AG09309 (cell line): ENCODE measurements at places on chromosomes 1 and 21.
A peak's percentile ranks its signal among the peaks of the same experiment; 100 is the strongest.

GRCh38 chr1:12722626-12723025 is 6.7 kb downstream of the AADACL3 start:
- DNase-seq, result no peak

DNA sequence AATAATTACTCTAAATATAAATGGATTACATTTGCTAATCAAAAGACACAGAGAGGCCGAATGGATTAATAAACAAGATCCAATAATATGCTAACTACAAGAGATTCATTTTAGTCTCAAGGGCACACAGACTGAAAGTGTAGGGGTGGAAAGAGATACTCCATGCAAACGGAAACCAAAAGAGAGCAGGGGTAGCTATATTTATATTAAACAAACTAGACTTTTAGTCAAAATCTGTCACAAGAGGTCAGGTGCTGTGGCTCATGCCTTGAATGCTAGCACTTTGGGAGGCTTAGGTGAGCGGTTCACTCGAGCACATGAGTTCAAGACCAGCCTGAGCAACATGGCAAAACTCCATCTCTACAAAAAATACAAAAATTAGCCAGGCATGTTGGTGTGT is 33.6 kb upstream of the DISP1 start:
- no peak for DNase-seq

- DNase-seq, result no peak
Observed at GRCh38 chr1:212916481-212917133, 33.7 kb upstream of the VASH2 start.

DNA sequence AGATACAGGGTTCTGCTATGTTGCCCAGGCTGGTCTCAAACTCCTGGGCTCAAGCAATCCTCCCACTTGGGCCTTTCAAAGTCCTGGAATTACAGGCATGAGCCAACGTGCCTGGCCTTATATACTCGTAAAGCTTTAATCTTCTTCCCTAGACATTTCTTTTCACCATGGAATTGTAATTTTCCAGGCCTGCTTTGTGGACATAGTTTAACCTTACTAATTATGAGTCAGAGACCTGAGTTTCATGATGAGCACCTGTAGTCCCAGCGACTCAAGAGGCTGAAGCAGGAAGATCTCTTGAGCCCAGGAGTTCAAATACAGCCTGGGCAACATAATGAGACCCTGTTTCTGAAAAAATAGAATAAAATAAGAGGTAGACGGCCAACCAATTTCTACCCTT is 12.3 kb downstream of the PATJ start:
- DNase-seq, result no peak

- no peak for DNase-seq
Observed at GRCh38 chr21:45523411-45524101, 18.7 kb downstream of the SLC19A1 start.

GRCh38 chr1:219810451-219810850 is 117.9 kb downstream of the SLC30A10 start:
- no peak for DNase-seq

GRCh38 chr1:200299571-200299970 is 110.3 kb downstream of the ZNF281 start:
- DNase-seq, result no peak

DNA sequence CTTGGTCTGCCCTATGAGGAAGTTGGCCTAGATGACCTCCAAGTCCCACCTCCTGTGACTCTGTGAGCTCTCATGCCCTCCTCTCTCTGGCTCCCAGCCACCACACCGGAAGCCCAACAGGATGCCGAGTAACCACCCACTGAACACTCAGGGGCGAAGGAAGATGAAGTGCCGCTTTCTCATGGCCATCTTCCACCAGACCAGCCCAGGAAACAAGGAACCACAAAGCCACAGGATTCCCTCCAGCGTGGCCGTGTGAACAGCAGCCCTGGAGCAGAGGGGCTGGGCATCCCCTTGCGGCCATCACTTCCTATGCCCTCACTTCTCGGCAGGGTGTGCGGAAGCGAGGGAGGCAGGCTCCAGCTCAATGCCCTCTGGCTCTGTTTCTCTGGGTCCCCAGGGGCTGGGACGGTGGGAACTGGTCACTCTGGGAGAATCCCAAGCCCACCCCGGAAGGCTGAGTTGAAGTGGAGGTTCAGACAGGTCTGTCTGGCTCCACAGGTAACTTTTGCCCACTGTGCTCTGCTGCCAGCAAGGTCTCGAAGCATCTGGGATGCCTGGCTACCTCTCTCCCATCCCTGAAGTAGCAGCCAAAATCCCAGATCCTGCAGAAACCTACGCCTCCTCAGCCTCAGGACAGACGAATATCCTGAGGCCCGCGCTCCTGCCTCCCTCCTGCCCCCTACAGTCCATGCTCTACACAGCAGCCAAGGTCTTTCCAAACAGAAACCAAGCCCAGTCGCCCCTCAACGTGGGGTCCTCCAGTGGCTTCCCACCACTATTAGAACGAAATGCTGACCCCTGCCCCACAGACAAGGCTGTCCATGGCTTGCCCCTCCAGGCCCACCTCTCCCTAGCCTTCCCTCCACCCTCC is 44.2 kb upstream of the ECE1 start:
- DNase-seq, result peak; percentile 76

DNA sequence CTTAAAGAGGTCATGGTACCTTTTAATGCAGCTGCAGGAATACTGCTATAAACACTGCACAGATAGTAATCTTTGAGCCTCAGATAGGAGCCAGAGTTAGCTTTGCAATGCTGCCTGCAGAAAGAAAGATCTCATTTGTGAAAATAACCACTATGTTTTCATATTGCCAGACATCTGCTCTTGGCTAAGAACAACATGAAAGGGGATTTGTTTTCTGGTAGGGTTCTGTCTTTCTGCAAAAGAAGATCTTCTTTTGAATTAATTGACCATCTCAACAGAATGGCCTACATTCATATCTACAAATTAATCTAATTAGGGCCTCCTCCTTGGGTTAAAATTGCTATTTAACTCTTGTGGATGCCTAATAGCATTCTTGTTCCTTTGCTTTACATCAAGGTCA is 177.6 kb upstream of the DPYD start:
- no peak for DNase-seq

DNA sequence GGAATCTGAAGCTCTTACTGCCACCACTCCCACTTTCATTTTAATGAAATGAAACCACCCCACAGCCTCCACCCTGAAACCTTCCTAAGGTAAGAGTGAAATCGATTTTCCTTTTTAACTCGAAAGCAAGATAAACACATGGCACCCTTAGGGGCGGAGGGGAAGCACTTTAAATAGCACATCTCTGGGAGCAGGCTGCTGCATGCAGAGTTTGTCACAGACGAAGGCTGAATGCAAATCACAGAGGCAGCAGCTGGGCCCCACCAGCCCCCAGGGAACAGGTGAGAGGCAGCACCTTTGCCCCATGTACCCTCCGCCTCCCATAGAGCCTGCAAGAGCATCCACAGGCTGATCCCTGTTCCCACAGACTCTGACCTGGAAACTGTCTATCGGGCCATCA is 60.0 kb upstream of the GRIK3 start:
- DNase-seq, result no peak

GRCh38 chr1:206978259-206978658 is 8.0 kb upstream of the FCAMR start:
- no peak for DNase-seq

GRCh38 chr1:112714313-112715263 is 544 bp downstream of the PPM1J start:
- DNase-seq, result no peak

DNA sequence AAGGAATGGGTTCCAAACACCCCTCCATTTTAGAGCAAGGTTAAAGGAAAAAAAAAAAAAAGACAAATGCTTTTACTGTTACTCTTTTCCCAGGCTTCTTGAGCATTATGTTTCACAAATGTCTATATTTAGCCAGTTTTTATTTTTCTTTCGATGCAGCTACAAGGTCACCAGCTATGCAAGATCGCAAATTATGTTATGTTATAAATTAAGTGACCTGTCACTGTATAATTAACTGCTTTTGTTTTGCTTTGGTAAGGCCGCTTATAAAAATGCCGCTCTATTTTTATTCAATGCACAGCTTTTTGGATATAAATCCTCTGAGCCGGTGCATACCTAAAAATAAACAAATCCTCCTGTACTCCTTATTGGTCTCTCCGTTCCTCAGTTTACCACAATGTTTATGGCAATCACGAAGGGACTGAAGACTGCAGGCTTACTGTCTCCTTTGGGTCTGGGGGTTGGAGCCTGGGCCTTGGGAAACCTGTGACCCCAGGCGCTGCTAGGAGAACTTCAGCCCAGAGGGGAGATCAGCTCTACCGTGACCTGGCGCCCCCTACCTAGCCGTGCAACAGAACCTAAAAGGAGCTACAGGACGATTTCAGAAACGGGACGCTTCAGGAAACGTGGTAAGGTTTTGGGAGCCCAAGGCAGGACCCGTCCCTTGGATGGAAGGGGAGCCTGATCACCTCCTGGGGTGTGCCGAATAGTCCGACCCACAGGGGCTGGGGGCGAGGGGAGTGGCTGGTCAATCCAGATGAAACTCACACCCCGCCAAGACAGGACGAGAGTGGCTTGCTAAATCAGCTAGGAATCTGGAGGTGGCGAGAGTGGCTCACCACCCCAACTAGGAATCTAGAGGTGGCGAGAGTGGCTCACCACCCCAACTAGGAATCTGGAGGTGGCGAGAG is 101.2 kb upstream of the CD55 start:
- DNase-seq, result no peak

DNA sequence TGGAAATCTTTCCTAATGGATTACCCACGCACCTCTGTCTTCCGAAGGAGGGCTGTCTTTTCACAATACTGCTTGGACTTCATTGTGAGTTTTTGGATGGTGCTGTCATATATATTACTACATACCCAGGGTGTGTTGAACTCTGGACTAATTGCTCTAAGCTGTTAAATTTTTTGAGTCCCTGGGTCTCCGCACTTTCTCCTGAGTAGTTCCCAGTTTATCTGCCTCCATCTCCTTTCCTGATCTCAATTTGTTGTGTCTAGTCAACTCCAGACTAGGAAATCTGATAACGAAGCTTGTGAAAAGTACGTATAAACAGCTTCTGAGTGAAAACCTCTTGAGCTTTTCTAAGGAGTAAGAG is 211.1 kb downstream of the ROR1 start:
- no peak for DNase-seq

DNA sequence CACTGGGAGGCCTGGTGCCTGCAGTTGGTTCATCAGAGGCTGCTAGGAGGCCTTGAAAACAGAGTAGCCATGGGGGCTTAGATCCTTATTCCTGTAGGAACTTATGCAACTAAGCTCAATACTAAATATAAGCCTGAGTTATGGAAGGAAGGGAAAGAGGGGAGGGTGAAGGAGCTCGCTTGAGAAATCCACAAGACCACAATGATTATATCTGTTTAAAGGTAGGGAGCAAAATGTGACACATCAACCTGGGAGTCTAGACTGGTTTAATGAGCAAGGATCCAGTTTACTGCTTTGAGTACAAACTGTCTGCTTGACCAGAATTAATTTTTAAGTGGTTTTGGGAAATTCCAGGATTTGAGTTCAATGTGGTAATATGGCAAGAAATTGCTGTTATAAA is 20.4 kb upstream of the ANGPTL7 start:
- DNase-seq, result no peak

- DNase-seq, result no peak
Observed at GRCh38 chr1:204826970-204827369, 43.7 kb upstream of the NFASC start.

GRCh38 chr1:37564892-37565291 is 8.2 kb downstream of the DNALI1 start:
- no peak for DNase-seq

- DNase-seq, result no peak
Observed at GRCh38 chr1:87404296-87404695, 75.6 kb downstream of the LMO4 start.

DNA sequence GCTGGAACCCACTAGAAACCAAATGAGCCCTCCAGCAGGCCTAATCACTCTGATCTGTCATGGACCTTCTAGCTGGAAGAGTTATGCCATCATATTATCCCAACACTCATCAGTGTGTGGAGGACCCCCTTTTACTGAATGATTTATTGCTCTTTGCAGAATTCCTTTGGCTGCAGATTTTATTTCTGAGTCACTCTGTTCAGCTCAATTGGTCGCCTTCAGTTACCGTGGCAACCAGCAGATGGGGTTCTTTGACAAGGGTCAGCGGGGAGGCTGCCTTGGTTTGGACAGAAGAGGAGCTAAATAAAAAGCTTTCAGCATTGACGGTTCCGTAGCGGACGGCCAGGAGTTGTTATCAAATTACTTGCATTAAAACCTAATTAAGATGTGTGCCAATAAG is 220.1 kb downstream of the SDCCAG8 start:
- no peak for DNase-seq
